ENCODE measurements at places on chromosomes 3 and 15.

DNA sequence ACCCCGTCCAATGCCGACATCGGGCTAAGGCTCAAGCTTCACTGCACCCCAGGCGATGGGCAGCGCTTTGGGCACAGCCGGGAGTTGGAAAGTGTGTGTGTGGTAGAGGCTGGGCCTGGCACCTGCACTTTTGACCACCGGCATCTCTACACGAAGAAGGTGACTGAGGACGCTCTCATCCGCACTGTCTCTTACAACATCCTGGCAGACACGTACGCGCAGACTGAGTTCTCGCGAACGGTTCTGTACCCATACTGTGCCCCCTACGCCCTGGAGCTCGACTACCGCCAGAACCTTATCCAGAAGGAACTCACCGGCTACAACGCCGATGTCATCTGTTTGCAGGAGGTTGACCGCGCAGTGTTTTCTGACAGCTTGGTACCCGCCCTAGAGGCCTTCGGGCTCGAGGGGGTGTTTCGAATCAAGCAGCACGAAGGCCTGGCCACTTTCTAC is 1.0 kb downstream of the PDE12 start:
- DNase-seq: peak; percentile 40

DNA sequence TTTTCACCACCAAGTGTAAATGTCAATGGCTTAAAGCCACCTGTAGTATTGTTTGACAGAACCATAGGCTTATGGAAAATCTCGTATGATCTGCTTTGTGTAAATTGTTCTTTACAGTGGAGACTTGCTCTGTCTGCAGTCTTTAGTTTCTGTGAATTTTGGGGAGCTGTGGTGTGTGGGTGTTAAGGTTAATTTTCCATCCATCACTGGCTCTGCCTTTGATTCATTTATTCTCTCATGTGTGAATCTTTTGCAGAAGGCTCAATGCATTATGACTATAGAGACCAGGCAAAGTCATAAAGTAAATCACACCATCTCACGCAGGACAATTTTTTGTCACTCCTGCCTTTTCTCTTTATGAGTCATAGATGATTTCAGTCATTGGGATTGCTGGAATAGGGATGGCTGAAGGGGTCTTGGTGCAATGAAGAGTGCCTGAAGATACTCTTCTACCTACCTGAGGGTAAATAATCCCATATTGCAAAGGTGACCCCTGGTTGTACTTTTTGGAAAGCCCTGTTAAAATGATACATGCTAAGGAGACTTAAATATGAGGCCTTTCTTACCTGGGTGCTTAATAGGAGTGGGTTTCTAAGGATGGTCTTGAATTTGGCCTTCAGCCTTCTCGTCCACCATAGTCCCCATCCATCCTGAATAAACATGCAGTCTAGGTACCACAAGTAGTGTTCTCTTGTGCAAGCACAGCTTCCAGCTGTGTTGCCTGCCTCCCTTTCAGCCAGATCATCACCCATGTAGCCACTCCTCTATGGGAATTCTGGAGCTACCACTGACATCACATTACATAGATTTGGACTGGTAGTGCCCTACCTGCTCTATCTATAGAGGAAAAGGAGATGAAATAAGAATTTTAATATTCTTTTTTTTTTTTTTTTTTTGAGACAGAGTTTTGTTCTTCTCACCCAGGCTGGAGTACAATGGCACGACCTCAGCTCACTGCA is 14.3 kb downstream of the TGFBR2 start:
- no peak for DNase-seq

- no peak for DNase-seq
These were observed 378.6 kb downstream of the NTRK3 start for GRCh38 chr15:87877822-87878542.

DNA sequence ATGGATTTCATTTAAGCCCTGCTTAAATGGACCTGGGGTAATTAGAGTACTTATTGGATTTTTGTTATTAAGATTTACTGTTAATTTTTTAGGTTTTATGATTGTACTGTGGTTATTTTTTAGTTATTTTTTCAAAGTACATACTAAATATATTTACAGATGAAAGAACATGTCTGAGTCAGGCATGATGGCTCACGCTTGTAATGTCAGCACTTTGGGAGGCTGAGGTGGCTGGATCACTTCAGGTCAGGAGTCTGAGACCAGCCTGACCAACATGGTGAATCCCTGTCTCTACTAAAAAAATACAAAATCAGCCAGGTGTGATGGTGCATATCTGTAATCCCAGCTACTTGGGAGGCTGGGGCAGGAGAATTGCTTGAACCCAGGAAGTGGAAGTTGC is 16.2 kb upstream of the RPL24 start:
- no peak for DNase-seq

Data from naive thymus-derived CD4-positive, alpha-beta T cell (primary cell).